ENCODE measurements at places on chromosomes 4 and X.

GRCh38 chrX:118980761-118981160, 6.3 kb downstream of the LONRF3 start:
- DNase-seq, result no peak

DNA sequence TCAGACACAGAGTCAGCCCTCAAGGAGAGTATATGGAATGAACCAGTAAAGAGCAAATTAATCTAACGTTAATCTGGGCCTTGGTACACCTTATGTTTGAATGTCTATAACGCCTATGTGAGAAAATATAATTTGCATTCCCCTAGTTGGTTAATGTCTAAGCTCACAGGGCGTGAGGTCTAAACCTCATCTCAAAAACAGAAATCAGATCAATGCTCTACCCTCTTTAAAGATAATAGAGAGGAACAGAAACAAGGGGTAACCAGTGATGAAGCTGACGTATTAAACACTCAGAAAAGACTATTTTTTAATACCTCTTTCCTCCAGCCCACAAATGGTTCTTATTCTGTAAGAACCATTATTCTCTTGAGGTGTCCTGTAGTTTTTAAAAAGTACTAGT, 369.2 kb upstream of the NOCT start:
- no peak for DNase-seq

DNA sequence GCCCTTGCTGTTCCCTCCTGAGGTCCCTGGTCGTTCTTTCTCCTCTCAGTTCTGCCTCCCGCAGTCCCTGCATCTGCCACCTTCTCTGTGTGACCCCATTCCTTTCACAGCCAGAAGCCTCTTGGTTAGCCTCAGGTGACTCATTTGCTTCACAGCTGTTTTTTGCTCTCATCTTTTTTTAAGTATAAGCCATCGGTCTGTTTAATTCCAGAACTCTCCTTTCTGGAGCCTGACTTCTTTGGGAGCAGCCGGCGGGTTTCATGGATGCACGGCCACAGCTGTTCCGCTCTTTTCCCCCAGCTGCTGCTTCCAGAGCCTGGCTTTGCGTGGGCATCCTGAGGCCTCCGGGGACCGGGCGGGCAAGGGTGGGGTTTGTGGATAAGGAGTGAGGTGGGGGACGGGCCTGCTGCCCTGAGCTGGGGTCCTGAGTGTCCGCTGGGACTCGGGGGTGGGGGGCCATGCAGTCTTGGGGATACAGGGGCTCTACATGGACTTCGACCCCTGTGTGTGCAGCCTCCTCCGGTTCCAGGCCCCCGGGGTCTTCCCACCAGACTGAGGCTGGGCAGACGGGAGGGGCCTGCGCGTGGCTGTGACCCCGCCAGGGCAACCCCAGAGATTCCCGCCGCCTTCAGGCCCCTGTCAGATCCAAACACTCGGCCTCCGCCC, 46.7 kb downstream of the PCGF3 start:
- no peak for DNase-seq

GRCh38 chr4:68175562-68176155, 46.0 kb upstream of the TMPRSS11F start:
- DNase-seq, result no peak

DNA sequence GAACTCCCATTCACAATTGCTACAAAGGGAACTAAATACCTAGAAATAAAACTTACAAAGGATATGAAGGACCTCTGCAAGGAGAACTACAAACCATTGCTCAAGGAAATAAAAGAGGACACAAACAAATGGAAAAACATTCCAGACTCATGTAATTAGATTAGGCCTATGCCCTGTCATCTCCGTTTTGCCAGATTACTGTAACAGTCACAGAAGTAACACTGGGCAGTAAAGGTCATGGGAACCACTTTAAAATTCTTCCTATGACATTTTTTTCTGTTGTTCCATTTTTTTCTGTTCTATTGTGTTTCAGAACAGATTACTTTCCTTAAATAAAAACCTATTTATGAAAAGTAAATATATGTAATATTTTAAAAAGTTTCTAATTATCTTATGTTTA, 199.4 kb upstream of the CENPE start:
- no peak for DNase-seq

DNA sequence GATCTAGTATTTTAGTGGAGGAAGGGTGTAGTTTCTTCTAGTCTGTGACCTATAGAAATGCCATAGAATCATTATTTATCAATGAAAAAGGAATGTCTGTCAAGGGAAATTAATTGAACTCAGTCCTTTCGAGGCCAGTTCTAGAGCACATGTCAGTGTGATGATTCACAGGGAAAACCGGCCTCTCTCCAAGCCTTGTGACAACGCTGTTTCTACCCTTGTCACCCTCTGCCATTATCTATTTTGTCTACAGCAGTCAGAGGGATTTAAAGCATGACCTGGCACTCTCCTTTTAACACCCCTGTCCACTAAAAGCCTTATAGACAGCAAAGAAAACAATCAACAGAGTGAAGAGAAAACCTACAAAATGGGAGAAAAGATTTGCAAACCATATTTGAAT, 119.8 kb downstream of the DRD5 start:
- no peak for DNase-seq
